A172 (cell line): ENCODE measurements at places on chromosomes 7 and 10. TPM values are rescaled to one million over a fixed set of nuclear protein-coding genes. Genes with fewer than 3 reads are reported as not detected.

- DNase-seq: no peak
Measured at GRCh38 chr10:69262292-69262751, 16.0 kb upstream of the HK1 start.

EFCAB10 gene
- not detected in 2 replicates for total RNA-seq

DNA sequence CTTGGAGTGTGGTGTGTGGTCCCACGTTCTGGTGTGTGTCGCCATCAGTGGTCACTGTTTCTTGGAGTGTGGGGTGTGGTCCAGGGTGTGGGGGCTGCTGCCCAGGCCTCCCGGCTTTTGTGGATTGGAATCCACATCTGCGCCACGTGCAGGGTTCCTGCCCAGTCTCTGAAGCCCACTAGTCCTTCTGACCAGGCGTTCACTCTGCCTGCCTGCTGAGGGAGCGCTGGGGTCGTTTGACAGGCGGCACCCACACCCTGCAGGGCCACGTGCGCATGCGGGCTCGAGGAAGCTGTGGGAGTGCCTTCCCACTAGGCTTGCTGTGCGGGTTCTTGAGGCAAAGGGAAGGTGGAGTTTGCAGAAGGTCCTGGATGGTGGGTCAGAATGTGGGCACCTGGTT is 51.4 kb downstream of the INPP5A start:
- no peak for DNase-seq

STYXL1 gene
- 52.3 and 84.7 TPM in 2 replicates for total RNA-seq

CCT6A gene
- total RNA-seq: 538 and 632 TPM in 2 replicates

DNA sequence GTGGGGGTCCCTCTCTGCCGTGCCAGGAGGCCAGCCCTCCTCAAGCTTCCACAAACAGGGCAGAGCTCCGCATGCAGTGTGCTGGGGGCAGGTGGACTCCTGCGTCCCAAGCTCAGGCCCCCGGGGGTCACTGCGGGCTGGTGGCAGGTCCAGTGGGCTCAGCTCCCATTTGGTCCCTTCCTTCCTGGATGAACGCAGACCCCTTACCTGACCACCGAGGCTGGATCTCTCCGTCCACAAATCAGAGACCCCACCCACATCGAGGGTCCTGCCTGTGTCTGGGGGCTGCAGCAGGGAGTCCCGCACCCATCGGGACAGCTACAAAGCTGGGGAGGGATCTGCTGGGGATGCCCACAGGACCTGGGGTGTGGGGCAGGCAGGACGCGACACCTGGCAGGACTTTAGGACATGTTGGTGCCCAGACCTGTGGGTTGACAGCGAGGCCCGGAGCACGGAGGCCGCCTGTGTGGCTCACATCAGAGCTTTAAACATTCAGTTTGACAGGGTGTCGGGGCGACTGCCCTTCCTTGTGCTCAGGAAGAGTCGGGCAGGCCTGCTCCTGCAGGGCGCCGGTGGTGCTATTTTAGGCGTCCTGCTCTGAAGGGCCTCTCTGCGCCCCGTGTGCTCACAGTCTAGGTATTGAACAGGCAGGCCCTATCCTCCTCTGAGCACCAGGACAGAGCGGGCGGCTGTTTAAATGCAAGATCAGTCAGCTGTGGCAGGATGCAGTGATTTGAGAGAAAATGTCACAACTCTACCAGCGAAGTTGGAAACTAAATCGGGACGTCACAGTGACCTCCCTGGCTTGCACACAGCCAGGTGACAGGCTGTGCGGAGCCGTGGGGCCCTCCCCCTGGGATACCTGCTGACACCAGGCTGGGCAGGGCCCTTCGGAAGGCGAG is 15.9 kb upstream of the CFAP46 start:
- no peak for DNase-seq

HTR7 gene
- total RNA-seq: 0.12 and 0.31 TPM in 2 replicates

GRCh38 chr10:44973323-44974081 is 5.1 kb downstream of the DEPP1 start:
- no peak for DNase-seq

MLXIPL gene
- not detected in 2 replicates for total RNA-seq

DNA sequence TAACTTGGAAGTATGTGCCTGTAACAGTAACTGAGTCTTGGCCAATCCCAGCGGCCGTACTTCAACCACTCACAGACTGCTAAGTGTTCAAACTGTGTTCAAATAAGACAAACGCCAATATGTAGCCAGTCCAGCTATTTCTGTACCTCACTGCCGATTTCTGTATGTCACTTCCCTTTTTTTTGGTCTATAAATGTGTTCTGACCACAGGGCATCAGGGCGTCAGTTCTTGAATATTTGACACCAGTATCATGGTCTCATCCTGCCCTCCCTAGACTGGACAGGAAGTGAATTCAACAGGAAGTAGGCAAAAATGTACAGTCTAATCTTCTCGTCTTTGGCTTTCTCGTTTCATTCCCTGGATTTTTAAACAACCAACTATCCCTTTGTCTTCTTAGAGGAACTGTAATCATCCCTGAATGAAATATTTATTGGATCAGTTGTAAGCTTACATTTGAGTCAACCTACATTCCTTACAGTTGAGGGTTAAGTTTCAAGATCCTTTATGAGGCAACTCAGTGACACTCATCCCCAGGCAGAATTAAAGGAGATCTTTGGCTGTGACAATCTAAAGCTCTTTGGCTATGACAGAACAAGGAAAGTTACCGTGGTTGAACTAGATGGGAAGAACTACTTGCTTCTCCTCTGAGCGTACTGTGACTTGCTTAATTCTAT is 232.7 kb downstream of the NSUN6 start:
- peak; percentile 11 for DNase-seq

- no peak for DNase-seq
Measured at GRCh38 chr10:75972491-75973276, 541.3 kb downstream of the LRMDA start.

SRPK2 gene
- total RNA-seq: 64.5 and 65.4 TPM in 2 replicates

DNA sequence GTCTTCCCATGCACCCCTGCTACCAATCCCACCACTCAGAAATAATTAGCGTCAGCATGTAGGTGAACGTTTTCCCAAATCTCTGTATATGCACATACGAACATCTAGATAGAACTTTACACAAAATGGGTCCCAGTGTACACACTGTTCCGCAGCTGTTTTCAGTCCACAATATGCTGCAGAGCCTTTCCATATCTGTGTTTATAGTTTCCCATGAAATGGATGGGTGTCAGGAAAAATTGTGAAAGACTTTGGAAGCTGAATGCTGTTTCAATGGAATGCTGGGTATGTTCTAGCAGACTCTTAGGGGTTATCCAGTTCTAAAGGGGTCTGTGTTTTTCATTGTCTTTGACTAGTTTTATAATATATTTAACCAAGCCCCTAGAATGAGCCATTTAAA is 13.8 kb downstream of the GRK5 start:
- no peak for DNase-seq

SRRM3 gene
- total RNA-seq: 12.0 and 18.5 TPM in 2 replicates

GRCh38 chr10:32650246-32650655 is 204.3 kb downstream of the CCDC7 start:
- no peak for DNase-seq

SFTPD gene
- total RNA-seq: 0.12 TPM in 1 of 2 replicates, not detected in the other

- no peak for DNase-seq
Measured at GRCh38 chr7:120070201-120070600, 202.8 kb upstream of the KCND2 start.

- DNase-seq: no peak
Measured at GRCh38 chr7:12648704-12649261, 38.6 kb upstream of the ARL4A start.

- DNase-seq: no peak
Measured at GRCh38 chr10:66258693-66259092, 667.1 kb upstream of the LRRTM3 start.

DNA sequence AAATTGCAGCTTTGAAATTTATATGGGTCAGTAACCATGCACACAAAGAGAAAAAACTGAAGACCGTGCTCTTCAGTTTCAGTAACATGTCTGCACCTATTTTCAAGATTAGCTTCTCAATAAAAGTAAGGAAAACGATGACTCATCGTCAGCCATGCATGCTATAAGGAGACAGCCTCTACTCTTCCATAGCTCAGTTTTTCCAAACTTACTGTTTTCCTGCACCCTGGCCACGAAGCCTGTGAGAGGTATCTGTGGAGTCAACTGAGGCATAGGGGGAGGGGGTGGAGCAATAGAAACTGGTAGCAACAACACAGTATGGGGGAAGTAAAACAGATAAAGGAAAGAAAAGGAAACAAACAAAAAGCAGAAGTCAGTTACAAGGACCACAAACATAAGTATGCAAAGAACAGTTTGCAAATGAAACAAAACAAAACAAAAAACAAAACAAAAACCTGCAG is 58.0 kb downstream of the PDSS1 start:
- DNase-seq: peak; percentile 50

OR2A12 gene
- total RNA-seq: not detected in 2 replicates

- DNase-seq: no peak
Measured at GRCh38 chr7:111561654-111561903, 713 bp downstream of the IMMP2L start.

BMPER gene
- 0.34 and 0.55 TPM in 2 replicates for total RNA-seq

GRCh38 chr10:74824900-74825370 is 1.5 kb upstream of the KAT6B start:
- peak; percentile 16 for DNase-seq

C10orf53 gene
- not detected in 2 replicates for total RNA-seq

- peak; percentile 48 for DNase-seq
Measured at GRCh38 chr7:23467806-23468525, 2.3 kb downstream of the IGF2BP3 start.

DNA sequence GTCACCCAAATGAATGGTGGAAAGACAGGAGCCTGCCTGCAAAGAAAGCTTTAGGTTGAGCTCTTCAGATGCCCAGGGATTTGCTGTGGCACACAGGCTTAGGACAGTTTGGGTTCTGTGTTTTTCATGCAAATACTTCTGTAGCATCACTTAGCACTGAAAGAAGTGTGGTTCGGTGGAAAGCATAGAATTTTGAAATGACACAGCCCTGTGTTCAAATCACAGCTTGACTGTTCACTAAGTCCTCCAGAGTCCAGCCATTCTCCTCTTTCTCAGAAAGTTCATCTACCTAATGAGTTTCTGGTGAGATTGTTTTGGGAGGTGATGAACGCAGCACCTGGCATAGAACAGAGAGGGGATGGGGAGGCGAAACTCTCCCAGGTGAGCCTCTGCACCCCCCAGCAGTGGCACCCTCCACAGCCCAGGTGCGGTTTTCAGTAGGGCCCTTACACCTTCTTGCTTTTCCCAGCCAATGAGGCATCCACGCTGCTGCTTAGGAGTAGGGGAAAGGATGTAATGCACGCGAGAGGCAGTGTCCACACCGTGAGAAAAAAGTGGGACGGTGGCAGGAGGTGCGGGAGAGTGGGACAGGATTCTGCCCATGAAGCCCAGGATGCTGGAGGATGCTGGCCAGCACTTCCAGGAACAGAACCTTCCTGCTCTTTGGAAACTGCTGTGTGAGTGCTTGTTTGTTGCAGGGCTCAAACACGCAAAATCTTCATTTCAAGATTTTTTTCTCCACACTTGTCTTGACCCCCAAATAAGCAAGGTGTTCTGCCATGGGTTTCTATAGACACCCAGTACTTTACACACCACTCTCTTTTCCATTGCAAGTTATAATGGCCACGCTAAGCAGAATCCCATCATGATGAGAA is 11.6 kb downstream of the EN2 start:
- DNase-seq: no peak

DNA sequence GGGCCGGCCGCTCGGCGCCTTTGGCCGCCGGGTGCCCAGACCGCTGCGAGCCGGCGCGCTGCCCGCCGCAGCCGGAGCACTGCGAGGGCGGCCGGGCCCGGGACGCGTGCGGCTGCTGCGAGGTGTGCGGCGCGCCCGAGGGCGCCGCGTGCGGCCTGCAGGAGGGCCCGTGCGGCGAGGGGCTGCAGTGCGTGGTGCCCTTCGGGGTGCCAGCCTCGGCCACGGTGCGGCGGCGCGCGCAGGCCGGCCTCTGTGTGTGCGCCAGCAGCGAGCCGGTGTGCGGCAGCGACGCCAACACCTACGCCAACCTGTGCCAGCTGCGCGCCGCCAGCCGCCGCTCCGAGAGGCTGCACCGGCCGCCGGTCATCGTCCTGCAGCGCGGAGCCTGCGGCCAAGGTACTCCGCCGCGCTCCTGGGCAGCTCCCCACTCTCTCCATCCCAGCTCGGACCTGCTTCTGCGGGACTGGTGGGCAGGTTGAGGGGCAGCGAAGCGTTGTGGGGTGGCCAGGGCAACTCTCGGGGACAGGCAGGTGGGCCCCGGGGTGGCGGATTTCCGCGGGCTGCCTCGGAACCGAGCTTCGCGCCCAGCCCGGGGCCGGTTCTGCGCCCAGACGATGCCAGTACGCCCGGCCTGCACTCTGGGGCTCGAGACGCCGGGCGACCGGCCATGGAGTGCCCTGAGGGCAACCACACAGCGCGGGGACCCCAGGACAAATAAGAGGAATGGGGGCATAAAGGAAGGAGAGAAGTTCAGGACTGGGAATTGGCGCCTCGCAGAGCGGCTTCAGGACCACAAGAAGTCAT is 578 bp downstream of the HTRA1 start:
- DNase-seq: no peak

WDR86 gene
- total RNA-seq: 0.10 TPM in 1 of 2 replicates, not detected in the other

- DNase-seq: no peak
Measured at GRCh38 chr10:32229170-32229569, 117.8 kb downstream of the EPC1 start.

- DNase-seq: no peak
Measured at GRCh38 chr7:1647961-1648672, 22.0 kb upstream of the ELFN1 start.

DNA sequence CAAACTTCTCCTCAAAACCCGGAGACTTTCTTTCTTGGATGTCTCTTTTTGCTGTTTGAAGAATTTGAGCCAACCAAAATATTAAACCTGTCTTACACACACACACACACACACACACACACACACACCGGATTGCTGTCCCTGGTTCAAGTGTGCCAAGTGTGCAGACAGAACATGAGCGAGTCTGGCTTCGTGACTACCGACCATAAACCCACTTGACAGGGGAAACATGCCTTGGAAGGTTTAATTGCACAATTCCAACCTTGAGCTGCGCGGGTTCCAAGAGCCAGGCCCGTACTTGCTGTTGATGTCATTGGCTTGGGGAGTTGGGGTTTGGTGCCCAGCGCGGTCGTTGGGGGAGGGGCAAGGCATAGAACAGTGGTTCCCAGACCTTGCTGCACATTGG is 1.7 kb downstream of the EGFR start:
- no peak for DNase-seq

DNA sequence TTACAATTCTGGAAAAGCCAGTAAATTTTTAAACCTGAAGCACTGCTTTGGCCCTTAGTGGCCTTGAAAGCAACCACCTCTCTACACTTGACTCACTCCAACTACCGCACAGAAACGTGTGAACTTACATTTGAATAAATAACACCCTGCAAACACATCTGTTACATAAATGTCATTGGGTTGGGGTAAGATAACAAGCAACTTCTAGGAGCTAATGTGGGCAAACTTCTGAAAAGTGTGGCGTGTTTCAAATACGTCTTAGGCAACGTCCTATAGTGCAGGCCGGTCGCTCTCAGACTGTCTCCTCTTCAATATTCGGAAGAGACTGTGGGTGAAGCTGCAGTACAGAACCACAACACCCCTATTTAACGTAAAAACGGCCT is 474 bp downstream of the ORC5 start:
- DNase-seq: peak; percentile 18

DNA sequence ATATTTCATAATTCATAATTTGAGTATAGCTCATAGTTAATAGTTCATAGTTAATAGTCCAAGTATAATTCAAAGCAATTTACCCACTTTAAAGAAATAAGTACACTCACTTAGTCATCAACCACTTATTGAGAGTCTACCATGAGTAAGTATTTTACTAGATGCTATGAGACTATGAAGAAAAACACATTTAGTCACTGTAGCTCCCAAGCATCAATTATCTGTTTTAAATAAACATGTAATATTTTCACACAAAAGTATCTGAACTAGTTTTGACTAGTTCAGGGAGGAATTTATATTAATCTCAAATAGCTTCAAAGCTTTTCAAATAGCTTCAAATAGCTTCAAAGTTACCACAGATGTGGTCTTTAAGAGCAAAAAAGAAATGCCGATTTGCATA is 119.2 kb downstream of the ANK3 start:
- peak; percentile 10 for DNase-seq
